ENCODE measurements at places on chromosomes 16 and 17.

GRCh38 chr17:31392002-31392855 lies 754 bp downstream of the RAB11FIP4 start:
- peak; percentile 48 for DNase-seq

DNA sequence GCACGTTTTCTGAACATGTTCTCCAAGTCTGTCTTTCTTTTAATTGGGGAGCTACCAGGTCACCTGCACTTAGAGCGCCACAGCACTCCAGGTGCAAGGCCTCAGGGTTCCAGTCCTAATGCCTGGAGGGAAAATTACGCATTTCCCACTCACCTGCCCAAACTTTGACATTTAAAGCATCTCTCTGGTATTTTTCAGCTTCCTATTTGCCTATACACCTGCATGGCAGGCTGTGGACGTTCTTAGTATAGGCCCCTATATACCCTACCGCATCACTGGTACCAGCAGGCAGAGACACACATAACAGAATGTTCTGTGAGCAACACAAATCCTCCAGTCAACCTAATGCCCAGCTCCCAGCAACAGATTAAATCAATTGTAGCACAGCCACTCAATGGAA lies 213.3 kb downstream of the MRTFB start:
- DNase-seq, result peak; percentile 27

GRCh38 chr17:14514973-14515372 lies 214.1 kb downstream of the HS3ST3B1 start:
- no peak for DNase-seq

DNA sequence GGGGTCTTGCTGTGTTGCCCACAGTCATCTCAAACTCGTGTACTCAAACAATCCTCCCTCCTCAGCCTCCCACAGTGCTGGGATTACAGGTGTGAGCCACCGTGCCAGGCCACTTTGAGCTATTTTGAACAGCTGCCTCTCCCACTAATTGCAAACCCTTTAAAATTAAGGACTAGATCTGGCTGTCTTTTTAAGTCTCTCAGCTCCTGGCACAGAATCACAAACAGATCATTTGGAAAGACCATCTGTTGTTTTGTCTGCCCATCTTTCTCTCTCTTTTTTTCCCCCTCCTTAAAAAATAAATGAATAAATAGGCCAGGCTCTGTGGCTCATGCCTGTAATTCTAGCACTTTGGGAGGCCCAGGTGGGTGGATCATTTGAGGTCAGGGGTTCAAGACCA lies 10.9 kb upstream of the STAT3 start:
- DNase-seq, result no peak

DNA sequence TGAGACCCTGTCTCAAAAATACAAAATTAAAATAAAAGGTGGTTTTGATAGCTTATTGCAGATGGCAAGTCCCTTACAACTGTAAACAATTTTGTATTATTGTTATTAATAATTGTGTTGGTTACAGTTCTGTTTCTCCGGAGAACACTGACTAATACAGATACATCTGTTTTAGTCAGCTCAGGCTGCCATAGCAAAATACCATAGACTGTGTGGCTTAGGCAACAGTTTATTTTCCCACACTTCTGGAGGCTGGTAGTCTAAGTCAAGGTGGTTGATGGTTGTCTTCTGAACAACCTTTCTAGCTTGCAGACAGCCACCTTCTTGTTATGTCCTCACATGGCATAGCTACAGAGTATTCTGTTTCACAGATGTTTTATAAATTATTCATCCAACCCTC lies 14.2 kb upstream of the IL21R start:
- no peak for DNase-seq

Data from head of caudate nucleus (tissue), 42 donors.